Ecto neural progenitor cell (in vitro differentiated cells): ENCODE measurements at places on chromosomes 11 and 22.

GRCh38 chr11:60830478-60831142, 11.3 kb upstream of the CCDC86 start:
- no peak for DNase-seq

GRCh38 chr22:37328017-37328416, 45.7 kb downstream of the CYTH4 start:
- DNase-seq = no peak

- DNase-seq = no peak
Observed at GRCh38 chr11:117932426-117932825, 3.2 kb upstream of the TMPRSS13 start.

- no peak for DNase-seq
Observed at GRCh38 chr22:22161924-22162851, 82.4 kb upstream of the VPREB1 start.

DNA sequence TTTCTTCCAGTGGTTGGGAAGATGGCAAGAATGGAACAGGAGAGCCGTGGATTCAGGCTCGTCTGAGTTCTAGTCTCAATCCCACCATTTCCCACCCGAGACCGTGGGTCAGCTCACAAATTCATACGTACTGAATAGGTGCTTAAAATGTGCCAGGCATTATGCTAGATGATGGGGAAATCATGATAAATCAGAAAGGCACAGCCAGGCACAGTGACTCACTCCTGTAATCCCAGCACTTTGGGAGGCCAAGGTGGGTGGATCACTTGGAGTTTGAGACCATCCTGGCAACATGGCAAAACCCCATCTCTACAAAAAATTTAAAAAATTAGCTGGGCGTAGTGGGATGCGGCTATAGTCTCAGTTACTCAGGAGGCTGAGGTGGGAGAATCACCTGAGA, 7.1 kb downstream of the TRIOBP start:
- DNase-seq = no peak
